Neuronal stem cell (in vitro differentiated cells): ENCODE measurements at places on chromosomes 7 and 10.

DNA sequence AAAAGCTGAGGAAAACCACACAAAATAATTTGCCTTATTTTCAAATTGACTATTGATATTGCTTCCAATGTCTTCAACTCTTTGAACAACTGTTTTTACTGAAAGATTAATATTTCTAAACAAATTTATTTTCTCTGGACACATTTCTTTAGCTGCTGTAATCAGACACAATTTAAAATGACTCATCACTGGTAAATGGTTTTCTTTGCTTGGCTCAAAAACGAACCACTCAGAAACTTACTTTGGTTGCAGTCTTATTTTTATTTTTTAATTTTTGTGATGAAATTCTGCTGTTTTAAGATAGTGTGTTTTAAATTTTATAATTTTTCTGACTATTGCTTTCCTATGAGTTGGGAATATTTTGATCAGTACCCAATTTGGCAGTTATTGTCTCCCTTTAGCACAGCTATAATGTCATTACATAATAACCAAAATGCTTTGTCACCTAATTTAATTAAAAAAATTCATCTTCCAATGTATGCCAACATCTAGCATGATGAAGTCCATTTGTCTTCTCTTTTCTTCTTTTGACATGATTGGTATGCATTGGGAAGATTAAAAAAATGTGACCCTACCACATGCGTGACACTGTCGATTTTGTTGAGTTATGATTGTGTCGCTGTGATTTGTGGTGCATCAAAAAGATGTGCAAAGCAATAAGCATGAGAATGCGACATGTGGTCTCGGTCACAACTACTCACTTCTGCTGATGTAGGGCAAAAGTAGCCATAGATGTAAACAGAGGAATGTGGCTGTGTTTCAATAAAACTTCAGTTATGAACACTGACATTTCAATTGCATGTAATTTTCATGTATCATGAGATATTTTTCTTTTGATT lies 222.3 kb downstream of the SUGCT start:
- no peak for DNase-seq

- DNase-seq: no peak
Measured at GRCh38 chr7:107503687-107504086, 33.8 kb downstream of the GPR22 start.

DNA sequence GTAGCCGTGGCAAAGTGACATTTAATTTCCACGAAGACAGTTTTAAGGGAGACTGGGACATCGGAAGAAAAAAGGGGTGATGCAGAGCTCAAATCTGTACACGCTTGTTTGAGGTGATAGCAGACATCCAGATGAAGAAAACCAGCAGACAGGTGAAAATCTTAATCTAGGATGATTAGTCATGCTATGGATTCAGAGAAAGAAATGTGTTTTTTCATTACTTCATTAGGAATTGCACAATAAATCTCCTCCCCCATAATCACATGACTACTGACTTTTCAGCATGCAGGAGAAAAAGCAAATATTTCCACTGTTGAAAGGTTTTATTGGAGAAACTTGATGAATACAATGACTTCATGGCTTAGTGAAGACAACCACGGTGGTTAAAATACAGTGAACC lies 2.5 kb downstream of the NUDT5 start:
- no peak for DNase-seq

- no peak for DNase-seq
Measured at GRCh38 chr7:15995027-15995426, 308.5 kb upstream of the MEOX2 start.

DNA sequence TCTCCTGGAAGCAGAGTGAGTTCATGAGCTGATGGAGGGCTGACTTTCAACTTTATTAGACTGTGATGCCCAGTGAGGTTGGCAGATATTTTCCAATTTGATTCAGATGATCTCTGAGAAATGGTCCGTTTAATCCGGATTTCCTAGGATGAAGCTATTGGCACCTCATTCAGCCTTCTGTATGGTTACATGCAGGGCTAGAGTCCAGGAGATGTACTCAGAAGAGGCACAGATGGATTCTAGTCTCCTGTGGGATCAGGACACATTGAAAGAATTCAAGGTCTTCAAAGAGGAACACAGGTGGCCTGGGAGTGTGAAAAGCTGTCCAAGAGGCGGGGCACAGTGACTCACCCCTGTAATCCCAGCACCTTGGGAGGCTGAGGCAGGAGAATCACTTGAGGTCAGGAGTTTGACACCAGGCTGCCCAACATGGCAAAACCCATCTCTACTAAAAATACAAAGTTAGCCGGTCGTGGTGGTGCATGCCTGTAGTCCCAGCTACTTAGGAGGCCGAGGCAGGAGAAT lies 23.0 kb upstream of the RHEB start:
- DNase-seq: no peak
